Daoy (cell line): ENCODE measurements at places on chromosomes 6 and 20. TPM values are rescaled to one million over a fixed set of nuclear protein-coding genes. Genes with fewer than 3 reads are reported as not detected.
A peak's percentile ranks its signal among the peaks of the same experiment; 100 is the strongest.

Gene INSM1
- total RNA-seq: not detected in 2 replicates

DNA sequence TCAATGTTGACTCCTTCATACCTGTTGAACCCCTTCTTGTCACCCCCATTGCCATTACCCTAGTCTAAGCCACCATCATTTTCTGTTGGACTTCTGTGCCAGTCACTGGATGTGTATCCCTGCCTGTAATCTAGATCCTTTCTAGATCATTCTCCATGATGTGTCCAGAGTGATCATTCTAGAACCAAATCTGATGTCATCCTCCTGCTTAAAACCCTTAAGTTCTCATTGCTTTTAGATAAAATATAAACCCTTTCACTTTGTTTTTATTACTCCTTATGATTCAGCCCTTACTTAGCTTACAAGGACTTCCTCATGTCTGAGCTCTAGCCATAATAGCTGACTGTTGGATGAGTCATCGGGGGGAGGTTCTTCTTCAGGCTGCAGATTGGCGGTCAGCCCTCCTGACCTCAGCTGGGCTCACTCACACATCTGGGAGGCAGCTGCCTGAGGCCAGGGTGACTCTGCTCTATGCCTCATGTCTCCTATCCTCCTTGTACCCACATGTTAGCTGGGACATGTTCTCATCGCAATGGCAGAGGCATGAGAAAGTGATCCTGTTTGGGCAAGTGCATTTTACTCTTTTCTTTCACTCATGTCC, 287.6 kb downstream of the ESR1 start:
- DNase-seq: peak; percentile 91

GRCh38 chr20:16654858-16655535, 74.8 kb upstream of the SNRPB2 start:
- no peak for DNase-seq

Gene OGFR
- 44.2 and 55.0 TPM in 2 replicates for total RNA-seq

Gene PBOV1
- total RNA-seq: not detected in 2 replicates

Gene DOK5
- total RNA-seq: 0.06 and 0.91 TPM in 2 replicates

Gene MATN4
- not detected in 2 replicates for total RNA-seq

Gene PAX1
- total RNA-seq: under 0.01 and 0.12 TPM in 2 replicates

GRCh38 chr20:1563598-1563997, 6.1 kb upstream of the SIRPD start:
- DNase-seq: no peak

GRCh38 chr6:43705996-43706395, 18.4 kb upstream of the MRPS18A start:
- DNase-seq: no peak

- DNase-seq: peak; percentile 10
These were observed 129.1 kb downstream of the PREX1 start for GRCh38 chr20:48698507-48699267.

GRCh38 chr20:7378864-7379605, 561.2 kb downstream of the HAO1 start:
- DNase-seq: no peak

GRCh38 chr6:140809694-140810101, 1323.0 kb upstream of the GJE1 start:
- DNase-seq: peak; percentile 56

DNA sequence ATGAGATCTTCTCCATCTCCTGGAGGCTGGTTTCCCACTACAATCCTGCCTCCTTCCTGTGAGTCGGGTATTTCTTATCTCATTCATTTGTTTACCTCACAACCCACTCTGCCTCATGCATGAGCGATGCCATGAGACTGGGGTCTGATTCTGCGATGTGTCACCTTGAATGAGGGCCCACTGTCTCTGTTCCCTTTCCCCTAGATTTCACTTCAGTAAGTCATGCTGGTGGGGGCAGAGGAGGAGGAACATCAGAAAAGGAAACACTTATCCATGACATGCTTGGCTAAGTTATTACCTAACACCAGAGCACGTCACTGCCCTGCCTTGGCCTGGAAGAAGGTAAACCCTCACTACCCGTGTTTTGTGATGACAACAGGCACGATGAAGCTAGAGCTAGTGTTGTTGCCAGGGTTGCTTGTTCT, 337.4 kb upstream of the PRDM1 start:
- peak; percentile 83 for DNase-seq

- DNase-seq: no peak
These were observed 76.9 kb downstream of the NOL4L start for GRCh38 chr20:32507998-32508774.

DNA sequence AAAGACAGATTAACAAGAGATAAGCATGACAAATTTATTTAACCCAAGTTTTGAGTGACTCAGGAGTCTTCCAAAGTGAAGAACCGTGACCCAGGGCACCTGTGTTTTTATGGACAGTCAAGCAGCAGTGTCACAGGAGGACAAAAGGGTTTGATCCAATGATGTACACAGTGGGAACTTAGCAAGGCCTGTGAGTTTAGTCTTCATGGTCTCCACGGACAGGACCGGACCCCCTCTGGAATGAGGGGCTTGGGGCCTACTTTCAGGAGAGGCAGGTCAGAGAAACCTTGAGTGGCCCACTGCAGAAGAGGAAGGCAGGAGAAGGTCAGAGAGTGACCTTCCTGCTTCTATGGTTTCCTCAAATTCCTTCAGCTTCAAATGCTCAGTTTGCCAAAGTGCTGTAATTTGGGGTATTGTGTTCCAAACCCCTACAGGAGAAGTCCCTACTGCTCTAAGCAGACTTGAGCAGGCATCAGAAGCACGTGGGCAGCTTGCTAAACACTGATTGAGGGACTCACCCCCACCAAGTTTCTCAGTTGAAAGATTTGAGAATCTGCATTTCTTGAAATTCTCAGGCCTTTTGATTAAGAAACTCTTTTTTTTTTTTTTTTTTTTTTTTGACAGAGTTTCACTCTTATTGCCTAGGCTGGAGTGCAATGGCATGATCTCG, 26.4 kb upstream of the ZMYND8 start:
- DNase-seq: no peak

DNA sequence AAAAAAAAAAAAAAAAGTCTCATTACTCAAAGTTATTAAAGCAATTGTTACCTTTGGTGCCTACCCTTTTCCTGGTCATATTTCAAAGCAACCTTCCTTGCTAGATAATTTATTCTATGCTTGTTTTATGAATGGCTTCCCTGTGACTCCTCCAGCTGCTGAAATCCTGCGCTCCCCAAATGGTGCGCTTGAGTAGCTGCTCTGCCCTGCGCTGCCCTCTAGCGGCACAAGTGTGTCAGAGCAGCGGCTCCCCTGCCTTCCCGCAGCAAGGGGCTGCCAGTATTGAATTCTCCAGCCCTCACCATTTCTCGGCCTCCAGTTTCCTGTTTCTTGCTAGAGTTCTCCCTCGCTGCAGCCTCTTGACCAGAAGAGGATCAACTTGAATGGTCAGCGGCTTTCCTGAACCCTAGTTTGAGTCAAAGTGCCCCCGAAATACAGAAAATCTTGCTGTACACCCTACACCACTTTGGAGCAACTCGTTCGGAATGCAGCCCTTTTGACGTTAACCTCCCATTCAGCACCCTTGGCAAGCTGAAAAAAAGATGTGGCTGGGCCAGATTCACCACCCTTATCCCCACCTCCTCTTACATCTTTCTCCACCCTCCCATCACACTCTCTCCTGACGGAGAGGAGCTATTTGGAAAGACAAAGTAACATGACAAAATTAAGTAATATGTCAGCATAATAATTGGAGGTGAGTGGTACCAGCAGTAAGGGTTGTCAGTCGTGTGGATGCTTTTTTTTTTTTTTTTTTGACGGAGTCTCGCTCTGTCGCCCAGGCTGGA, 60.4 kb upstream of the KLHL31 start:
- peak; percentile 87 for DNase-seq

DNA sequence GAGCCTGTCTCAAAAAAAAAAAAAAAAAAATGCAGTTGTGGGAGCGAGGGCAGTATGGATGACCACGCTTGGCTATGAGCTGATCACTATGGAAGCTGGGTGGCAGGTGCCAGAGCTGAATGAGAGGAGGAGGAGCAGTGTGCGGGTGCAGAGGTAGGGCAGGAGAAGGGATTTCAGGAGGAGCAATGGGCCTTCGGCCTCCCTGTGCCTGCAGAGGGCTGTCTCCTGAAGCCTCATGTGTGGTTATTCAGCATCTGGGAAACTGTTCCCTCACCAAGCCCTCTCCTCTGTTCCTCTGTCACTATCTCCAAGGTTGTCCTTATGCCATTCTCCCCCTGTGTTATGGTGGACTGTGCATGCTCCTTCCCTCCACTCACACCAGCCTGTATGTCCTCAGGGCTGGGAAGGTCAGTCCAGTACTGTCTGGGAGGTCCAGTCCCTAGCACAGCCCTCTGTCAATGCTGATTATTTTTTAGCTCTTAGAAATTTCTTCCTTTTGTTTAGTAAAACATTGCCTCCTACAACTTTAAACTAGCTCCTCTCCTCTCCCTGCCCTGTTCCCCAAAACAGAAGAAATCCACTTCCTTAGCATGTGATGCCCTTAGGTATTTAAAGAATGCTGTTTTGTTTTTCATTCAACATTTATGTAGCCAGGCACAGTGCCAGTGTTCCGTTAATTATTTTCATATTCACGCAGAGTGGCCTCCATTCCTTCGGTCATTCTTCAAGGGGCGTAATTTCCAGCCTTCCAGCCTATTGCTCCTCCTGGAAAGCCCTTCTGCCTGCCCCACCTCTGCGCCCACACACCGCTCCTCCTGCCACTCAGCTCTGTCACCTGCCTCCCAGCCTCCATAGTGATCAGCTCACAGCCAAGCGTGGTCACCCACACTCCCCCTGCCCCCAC, 48.9 kb downstream of the CNBD2 start:
- DNase-seq: peak; percentile 43

- DNase-seq: no peak
These were observed 119.6 kb downstream of the PXDC1 start for GRCh38 chr6:3631877-3632276.

- no peak for DNase-seq
These were observed 2.4 kb upstream of the ZFP64 start for GRCh38 chr20:52193886-52194545.

DNA sequence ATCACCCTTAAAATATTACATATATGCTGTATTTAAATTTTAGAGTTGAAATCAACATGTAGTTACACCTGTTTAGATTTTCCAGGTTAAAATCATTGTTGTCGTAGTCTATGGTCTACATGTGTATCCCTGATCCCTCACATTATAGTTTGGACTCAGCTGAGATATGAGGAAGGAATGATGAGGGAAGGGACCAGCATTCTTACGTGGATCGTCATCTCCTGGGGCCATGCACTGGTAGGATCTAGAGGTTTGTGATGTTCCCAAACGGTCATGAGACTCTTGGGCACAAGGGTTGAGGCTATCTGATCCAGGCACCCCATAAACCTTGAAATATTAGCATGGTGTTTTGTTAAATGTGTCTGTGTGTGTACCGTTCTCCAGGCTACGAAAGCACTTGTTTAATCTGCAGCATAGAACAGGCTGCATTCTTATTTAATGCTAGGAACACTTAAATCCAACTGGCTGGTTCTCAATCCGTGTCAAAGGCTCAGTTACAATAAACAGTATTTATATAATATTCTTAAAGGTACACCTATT, 55.4 kb downstream of the IPCEF1 start:
- peak; percentile 35 for DNase-seq

DNA sequence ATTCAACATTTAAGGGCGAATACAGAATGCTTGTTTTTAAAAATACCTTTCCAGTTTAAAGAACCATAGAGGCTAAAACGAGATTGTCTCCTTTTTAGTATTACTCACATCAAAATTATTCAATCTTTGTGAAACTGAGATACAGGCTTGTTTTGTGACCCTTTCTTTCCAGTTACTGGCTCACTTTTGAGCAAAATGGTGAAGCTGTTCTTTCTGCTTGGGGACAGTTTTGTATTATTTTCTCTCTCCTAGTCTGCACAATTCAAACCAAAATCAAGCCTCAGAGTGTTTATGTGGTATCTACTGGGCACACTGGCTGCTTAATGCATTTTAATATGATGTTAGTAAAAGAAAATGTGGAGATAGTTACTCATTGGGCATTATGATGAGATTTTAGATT, 36.5 kb downstream of the HIVEP1 start:
- DNase-seq: no peak

Gene PTK6
- not detected in 2 replicates for total RNA-seq

- DNase-seq: no peak
These were observed 45.7 kb upstream of the TRAF3IP2 start for GRCh38 chr6:111651185-111652034.

Gene AIF1
- not detected in 2 replicates for total RNA-seq

Gene RFX6
- not detected in 2 replicates for total RNA-seq

Gene ULBP3
- total RNA-seq: 27.3 and 36.4 TPM in 2 replicates

- no peak for DNase-seq
These were observed 13.3 kb upstream of the RIPOR2 start for GRCh38 chr6:24949020-24949569.

GRCh38 chr6:5276581-5276980, 15.3 kb downstream of the FARS2 start:
- no peak for DNase-seq

DNA sequence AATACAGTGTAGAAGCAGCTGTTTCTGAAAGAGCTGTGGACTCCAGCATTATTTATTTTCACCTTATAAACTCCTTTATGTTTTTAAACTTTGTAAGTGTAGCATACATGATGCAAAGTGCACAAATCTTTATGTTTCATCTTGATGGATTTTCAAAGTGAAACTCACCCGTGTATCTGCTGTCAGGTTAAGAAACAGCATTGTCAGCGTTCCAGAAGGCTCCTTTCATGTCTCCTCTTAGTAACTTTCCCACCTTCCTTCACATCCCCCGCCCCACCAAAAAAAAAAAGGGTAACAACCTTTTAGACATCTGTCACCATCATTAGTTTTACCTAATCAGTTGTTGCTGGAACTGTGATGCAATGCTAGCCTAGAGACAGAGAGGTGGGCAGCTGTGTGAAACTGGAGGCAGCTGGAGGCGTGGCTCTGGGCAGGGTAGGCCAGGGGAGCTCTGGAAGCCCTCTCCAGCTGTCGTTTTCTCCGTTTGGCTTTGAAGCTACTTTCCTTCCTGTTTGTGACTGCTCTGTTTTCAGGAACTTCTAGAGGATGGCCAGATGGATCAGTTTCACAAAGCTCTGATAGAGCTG, 7.2 kb downstream of the ACTR5 start:
- no peak for DNase-seq

Gene CALHM4
- total RNA-seq: not detected in 2 replicates

GRCh38 chr20:50249447-50250388, 59.1 kb downstream of the CEBPB start:
- no peak for DNase-seq

- DNase-seq: no peak
These were observed 129.9 kb downstream of the LRFN2 start for GRCh38 chr6:40457261-40457660.

Gene ADA
- 4.7 and 6.3 TPM in 2 replicates for total RNA-seq

DNA sequence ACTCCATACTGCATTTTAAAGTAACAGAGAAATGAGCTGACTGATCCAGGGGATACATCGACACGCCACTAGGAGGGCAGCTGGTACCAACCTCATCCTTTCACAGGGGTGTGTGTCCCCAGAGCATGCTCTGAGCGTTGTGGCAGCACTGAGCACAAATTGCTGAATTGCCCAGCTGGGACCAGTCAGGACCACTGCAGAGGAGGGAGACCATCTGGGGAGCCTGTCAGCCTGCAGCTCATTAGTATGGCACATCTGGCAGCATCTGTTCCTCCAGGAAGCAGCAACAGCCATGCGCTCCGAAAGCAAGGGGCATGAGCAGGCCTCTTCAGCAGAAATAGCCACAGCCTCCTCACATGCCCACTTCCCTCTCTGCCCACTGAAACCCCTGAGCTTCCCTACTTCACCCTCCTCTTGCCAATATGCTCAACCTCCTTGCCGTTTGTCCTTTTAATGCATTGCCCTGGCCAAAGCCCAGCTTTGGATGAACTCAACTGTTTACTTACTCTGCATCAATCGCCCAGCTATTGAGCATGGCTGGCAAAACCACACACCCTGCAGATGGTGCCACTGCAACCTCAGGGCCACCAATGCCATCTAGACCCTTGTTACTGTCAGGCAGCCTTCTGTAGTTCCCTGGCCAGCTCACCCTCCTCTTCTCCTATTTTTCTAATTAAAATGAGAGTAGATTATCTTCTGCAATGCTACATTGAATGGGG, 77.6 kb upstream of the NEDD9 start:
- no peak for DNase-seq

Gene SFTA2
- total RNA-seq: not detected in 2 replicates
